ENCODE measurements at places on chromosomes 5 and 9.

DNA sequence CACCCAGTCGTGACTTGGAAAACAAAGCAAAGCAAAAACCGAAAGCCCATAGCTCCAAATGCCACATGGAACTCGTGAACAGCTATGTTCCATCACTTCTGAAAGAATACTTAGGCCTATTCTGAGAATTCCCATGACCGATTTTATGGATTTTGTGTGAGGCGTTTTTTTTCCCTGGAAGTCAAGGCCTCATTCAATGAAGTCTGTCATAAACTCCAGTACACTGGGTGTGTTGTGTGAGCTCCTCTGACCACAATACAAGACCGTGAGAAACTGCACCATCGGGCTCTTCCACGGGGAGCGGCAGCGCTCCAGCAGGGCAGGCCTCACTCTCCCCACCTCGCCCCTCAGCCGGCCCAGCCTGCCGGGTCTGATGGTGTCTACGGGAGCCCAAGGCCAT, 209.5 kb downstream of the FANCC start:
- no peak for DNase-seq

DNA sequence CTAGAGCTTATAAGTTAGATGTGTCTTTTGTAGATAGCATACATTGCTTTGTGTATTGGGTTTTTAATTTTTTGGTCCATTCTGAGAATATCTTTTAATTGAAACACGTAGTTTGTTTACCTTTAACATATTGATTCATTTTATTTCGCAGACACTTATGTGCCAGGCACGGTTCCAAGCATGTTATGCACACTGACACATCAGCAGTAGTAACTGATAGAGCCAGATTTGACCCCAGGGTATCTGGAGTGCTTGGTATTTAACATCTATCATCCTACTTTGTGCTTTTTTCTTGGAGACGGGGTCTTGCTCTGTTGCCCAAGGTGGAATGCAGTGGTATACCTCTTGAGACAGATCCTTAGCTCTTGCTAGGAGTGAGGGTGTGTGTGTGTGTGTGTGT, 71.9 kb downstream of the USP20 start:
- DNase-seq: no peak

GRCh38 chr9:20466328-20467008, 155.8 kb downstream of the MLLT3 start:
- DNase-seq: no peak

DNA sequence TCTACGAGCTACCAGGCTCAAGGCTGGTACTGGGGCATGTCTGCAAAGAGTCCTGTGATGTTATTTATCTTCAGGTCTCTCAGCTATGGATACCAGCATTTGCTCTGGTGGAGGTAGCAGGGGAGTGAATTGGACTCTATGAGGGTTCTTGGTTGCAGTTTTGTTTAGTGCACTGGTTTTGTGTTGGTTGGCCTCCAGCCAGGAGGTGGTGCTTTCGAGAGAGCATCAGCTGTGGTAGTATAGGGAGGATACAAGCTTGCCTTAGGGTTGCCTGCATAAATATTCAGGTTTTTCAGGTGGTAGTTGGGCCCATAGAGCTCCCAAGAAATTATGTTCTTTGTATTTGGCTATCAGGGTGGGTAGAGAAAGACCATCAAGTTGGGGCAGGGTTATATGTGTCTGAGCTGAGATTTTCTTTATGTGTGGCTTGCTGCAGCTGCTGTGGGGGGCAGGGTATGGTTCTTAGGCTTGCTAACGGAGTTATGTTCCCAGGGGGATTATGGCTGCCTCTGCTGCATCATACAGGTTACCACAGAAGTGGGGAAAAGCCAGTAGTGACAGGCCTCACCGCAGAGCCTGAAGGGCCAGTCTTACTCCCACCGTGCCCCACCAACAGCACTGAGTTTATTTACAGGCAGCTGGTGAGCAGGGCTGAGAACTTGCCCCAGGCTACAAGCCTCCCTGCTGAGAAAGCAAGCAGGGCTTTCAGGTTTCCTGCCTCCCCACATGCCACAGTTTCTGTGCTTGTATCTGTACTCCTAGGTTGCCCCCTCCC, 9.7 kb upstream of the RIOK2 start:
- DNase-seq: no peak

DNA sequence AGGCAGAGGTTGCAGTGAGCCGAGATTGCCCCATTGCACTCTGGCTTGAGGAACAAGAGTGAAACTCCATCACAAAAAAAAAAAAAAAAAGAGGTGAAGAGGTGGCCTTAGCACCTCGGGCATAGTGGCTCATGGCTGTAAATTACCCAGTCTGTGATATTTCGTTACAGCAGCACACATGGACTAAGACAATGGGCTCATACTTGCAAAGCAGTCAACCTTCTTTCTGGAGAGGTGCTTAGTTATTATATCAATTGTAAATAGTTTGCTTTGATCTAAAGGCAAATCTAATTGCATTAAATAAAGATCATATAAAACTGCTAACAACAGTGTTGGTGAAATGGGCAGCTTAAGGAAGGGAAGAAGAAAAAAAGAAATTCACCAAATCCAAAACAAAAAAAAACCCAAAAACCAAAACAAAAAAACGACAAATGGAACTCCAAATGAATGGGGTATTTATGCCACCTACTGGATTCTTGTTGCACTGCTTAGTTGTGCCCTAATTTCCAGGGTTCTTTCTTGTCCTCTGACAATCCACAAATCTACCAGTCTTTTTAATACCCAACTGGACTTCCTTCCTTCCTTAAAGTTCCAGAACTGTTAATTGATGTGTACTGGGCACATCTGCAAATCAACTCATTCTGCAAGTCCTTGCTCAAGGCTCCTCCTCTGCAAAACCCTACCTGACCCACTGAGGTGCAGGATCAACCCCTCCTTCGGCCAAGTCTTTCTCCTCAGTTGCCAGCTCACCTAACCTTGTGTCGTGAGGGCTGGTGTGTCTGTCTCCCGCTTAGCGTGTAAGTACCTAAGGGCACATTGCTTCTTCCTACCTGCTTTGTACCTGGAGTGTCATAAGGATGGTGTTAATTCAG, 35.0 kb upstream of the DMRT1 start:
- DNase-seq: peak; percentile 65

DNA sequence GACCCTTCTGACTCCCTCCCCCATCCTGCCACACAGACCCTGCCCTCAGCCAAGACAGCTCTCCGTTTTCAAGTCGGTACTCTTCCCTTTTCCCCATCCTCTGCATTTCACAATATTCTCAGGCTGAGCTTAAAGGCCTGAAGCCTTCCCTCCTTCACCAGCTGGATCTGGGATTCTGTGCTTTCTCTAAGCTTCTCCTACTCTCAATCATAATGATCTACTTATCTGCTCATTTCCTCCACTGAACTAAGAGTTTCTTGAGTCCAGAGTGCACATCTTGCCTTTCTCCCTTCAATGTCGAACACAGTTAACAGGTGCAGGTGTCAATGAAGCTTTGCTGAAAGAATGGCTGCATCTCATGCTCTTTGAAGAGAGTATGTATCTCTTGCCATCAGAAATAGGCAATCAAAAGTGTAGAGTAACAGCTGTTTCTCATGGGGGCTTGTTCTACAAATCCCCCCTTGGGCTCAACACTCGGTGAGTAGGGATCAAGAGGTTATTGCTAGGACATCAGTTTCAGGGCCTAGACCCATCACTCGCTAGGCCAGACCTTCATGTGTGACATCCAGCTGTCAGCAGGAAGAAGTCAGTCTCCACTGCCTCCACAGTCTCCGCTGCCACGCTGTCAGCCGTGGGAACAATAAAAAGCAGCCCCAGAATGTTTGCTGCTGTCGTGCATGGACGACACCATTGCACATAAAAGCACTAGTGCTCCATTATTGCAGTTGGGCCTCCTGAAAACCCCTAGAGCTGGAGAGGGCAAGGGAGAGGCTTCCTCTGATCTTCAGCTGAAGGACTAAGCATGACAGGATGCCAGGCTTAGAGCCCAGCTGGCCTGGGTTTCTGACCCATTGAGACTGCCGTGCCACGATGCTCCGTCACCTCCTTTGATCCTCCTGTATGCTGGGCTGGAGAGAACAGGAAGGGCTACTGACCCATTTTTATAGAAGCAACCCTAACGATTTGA, 23.7 kb downstream of the TRAF1 start:
- DNase-seq: no peak

- no peak for DNase-seq
Measured at GRCh38 chr9:134600371-134600770, 41.2 kb upstream of the COL5A1 start.

DNA sequence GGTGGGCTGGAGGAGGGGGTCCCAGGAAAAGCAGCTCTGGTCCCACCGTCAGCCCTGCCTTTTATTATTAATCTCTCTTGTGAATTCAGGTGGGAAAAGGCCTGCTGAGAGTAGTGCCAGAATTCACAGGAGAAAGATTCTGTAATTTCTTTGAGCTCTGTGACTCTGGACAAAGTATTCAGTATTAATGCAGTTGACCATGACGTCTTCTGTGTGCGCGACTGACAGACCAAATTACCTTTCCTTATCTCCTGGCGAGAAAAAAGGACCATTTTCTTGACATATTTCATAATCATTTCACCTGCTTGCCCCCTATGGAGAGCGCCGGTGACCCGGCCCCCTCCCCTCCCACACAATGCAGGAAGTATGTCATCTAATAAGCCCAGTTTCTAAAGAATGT, 26.8 kb upstream of the GRHPR start:
- DNase-seq: no peak

DNA sequence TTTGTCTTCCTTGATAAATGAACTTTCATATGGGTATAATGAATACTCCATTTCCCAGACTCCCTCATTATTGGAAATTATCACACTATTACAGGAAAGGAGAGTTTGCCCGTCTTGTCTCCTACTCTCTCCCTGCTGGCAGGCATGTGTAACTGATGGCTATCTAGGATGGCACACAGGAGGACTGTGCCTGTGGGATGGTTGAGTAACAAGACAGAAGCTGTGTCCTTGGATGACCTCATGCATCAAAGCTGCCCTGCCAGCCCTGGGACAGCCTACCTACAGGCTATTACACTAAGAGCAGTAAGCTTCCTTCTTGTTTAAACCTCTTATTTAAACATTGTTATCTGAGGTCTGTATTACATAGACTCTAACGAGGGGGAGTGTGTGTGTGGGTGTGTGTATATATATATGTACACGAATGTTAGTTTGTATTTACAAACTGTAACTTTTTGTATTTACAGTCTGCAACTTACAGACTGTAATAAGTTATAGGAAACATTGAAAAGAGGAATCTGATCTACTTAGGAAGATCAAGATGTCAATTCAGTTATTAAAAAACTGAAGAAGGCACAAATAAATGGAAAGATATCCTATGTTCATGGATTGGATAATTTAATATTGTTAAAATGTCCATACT, 247.6 kb upstream of the ACO1 start:
- DNase-seq: no peak

DNA sequence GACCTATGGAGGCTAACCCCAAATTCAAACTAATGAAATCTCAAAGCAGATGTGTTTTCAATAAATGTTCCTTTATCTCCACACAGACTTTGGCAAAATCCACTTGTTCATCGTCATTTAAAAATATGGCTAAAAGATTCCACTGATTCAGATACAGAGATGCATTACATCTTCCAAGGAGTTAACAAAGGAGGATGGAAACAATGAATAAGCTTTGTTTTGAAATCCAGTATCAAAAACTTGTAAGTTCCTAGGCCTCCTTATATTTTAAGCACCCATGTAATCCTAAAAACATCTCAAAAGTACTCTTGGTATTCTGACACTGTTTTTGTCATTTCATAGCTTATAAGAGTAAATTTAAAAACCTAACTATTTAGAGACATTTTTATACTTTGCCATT, 345.6 kb upstream of the ACTBL2 start:
- DNase-seq: no peak

GRCh38 chr5:138212828-138213160, 329 bp downstream of the CDC23 start:
- no peak for DNase-seq

DNA sequence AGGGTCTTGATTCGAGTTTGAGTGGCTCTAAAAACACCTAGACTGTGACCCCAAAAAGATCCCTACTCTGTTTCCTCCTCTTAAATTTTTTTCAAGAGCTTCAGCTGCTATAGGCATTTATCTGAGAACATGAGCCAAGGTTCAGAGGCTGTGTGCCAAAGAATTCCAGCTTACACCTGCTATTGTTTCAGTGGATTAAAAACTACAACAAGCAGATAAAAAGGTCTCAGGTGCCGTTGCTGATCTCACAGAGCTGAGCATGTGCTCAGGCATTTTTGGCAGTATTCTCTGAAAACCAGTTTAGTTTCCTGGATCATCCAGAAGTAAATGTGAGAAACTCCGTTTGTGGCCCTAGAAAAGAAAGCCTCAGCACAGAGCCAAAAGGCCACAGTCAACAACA, 349.2 kb downstream of the DEPDC1B start:
- DNase-seq: no peak

GRCh38 chr5:40378396-40379177, 301.1 kb upstream of the PTGER4 start:
- no peak for DNase-seq

DNA sequence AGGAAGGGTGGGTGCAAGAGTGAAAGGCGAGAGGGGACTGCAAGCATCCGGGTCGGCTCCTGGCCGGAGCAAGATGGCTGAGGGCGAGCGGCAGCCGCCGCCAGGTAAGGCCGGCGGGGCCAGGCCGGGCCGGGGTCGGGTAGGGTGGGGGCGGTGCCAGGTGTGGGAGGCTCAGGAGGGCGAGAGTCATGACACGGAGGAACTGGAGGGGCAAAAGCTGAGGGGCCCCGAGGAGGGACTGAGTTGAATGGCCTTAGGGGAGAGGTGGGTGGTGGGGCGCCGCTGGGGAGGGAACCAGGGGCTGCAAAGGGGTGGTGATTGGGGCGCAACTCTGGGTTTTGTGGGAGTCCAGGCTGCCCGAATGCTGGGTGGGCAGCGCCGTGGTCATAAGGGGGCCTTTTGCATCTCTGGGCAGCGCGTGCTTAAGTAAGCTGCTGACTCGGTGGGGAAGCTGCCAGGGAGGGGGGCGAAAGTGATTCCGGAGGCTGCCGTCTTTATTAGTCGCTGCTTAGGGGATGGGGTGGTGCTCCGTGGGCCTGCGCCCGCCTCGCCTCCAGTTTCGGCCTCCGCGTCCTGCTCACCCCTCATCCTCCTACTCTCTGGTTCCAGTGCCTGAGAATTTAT, 425 bp downstream of the PTPA start:
- peak; percentile 72 for DNase-seq
